ENCODE measurements at places on chromosomes 5 and 9.
A peak's percentile ranks its signal among the peaks of the same experiment; 100 is the strongest.

GRCh38 chr5:173240091-173241050, 5.4 kb upstream of the NKX2-5 start:
- no peak for DNase-seq

DNA sequence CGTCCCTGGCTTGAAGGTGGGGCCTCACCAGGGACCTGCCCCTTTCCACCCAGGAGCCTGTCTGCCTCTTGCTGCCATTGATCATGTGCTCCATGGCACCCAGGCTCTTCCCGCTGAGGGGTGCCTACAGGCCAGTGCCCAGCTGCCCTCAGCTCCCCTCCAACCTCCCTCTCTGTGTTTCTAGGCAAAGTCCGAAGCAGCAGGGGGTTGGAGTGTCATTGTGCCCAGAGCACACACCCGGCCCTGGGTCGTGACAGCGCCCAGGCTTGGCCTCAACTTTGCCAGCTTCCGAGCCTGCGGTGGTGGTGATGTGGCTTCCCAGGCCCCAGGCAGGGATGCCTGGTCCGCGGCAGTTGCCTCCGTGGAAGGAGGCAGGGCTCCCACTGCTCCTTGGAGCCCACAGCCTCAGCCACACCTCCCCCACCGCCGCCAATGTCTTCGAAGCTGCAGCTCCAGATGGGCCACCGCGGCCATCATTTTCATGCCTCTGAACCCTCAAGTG, 52.4 kb downstream of the GTF3C4 start:
- DNase-seq, result no peak

DNA sequence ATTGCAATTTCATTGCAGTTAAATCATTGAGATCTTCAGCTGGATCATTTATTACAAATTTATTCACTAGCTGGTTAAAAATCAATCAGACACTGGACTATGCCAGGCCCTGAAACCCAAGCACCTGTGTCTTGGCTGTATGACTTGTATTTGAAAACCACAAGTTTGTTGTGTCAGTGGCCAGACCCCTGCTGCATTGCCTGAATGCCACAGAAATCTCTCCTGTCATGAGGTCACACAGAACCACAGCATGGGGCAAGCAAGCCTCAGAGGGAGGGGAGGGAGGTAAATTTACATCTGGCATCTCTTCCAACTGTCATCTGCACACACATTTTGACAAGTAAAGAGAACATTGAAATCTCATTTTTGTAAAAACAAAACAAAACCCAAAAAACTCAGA, 90.0 kb downstream of the ARRDC3 start:
- peak; percentile 39 for DNase-seq

- no peak for DNase-seq
Measured at GRCh38 chr9:135490166-135490870, 10.2 kb upstream of the MRPS2 start.

DNA sequence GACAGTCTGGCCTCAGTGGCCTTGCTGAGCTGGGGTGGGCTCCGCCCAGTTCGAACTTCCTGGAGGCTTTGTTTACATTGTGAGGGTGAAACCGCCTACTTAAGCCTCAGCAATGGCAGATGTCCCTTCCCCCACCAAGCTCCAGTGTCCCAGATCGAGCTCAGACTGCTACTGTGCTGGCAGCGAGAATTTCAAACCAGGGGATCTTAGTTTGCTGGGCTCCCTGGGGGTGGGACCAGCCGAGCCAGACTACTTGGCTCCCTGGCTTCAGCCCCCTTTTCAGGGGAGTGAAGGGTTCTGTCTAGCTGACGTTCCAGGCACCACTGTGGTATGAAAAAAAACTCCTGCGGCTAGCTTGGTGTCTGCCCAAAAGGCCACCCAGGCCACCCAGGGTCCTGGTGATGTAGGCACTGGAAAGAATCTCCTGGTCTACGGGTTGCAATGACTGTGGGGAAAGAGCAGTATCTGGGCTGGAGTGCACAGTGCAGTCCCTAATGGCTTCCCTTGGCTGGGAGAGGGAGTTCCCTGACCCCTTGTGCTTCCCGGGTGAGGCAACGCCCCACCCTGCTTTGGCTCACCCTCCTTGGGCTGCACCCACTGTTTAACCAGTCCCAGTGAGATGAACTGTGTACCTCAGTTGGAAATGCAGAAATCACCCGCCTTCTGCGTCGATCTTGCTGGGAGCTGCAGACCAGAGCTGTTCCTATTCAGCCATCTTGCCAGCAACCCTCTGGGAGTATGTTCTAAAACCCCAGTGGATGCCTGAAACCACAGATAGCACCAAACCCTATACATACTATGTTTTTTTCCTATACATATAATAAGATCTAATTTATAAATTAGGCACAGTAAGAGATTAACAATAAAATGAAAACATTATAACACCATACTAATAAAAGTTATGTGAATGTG, 95.5 kb downstream of the TMEM161B start:
- DNase-seq, result no peak

- DNase-seq, result no peak
Measured at GRCh38 chr5:38039091-38039490, 199.2 kb upstream of the GDNF start.

GRCh38 chr9:76109953-76110352, 219.5 kb downstream of the PCSK5 start:
- DNase-seq, result no peak

- no peak for DNase-seq
Measured at GRCh38 chr5:23064710-23065109, 211.6 kb upstream of the CDH12 start.

GRCh38 chr5:147586832-147587231, 77.0 kb upstream of the DPYSL3 start:
- DNase-seq, result no peak

- peak; percentile 59 for DNase-seq
Measured at GRCh38 chr9:22052376-22052945, 43.4 kb upstream of the CDKN2B start.

Measured in activated CD4-positive, alpha-beta T cell treated with anti-CD3 and anti-CD28 coated beads, Interleukin-2, Interleukin-4, amounts not matched to agents 100 ng/mL and 50 ng/mL, durations not matched to agents 16 hours and 8 hours (primary cell).